Esophagus (tissue), 2 donors: ENCODE measurements at places on chromosomes 11 and 22. TPM values are rescaled to one million over a fixed set of nuclear protein-coding genes. Genes with fewer than 3 reads are reported as not detected.

Gene MRGPRE
- not detected for polyA plus RNA-seq

Gene ZP1
- 0.06 TPM for polyA plus RNA-seq

Gene SSH3
- 55.6 TPM for polyA plus RNA-seq

Gene MYRF
- polyA plus RNA-seq = 0.18 TPM

Gene KIAA1671
- 14.2 TPM for polyA plus RNA-seq

Gene NCAM1
- polyA plus RNA-seq = 1.7 TPM

Gene NCF4
- 7.0 TPM for polyA plus RNA-seq

Gene NOX4
- 0.20 TPM for polyA plus RNA-seq

Gene GVQW3
- 0.11 TPM for polyA plus RNA-seq

Gene SCUBE2
- 4.6 TPM for polyA plus RNA-seq

Gene CACNA1I
- 0.09 TPM for polyA plus RNA-seq

Gene MS4A3
- not detected for polyA plus RNA-seq
